Kidney (tissue), 22 donors: ENCODE measurements at places on chromosomes 12 and 14. TPM values are rescaled to one million over a fixed set of nuclear protein-coding genes. Genes with fewer than 3 reads are reported as not detected.

GRCh38 chr14:68000511-68000910, 180.9 kb downstream of the RAD51B start:
- no peak overlapping the region for H3K4me3 ChIP-seq
- H3K27me3 ChIP-seq, result no peaks in the 10 kb centered on the region
- H3K4me1 ChIP-seq, result peaks cover 7% of the 10 kb centered on the region
- DNase-seq, result no peak
- H3K27ac ChIP-seq, result no peak overlapping the region
- H3K36me3 ChIP-seq, result no peaks in the 10 kb centered on the region

DNA sequence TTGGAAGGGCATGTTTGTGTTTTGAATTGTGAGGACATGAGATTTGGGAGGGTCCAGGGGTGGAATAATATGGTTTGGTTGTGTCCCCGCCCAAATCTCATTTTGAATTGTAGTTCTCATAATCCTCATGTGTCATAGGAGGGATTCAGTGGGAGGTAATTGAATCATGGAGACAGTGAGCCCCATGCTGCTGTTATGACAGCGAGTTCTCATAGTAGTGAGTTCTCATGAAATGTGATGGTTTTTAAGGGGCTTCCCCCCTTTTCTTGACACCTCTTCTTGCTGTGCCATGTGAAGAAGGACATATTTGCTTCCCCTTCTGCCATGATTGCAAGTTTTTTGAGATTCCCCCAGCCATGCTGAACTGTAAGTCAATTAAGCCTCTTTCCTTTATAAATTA, 260.0 kb downstream of the DUSP6 start:
- no peak for DNase-seq
- H3K4me3 ChIP-seq, result no peak overlapping the region
- H3K4me1 ChIP-seq, result no peaks in the 10 kb centered on the region
- no peaks in the 10 kb centered on the region for H3K36me3 ChIP-seq
- no peak overlapping the region for H3K27ac ChIP-seq
- no peaks in the 10 kb centered on the region for H3K27me3 ChIP-seq

GRCh38 chr12:27781680-27782079, 1.6 kb upstream of the MANSC4 start:
- H3K4me3 ChIP-seq, result peak overlapping the region; percentile 71
- no peak for DNase-seq
- no peaks in the 10 kb centered on the region for H3K27me3 ChIP-seq

DNA sequence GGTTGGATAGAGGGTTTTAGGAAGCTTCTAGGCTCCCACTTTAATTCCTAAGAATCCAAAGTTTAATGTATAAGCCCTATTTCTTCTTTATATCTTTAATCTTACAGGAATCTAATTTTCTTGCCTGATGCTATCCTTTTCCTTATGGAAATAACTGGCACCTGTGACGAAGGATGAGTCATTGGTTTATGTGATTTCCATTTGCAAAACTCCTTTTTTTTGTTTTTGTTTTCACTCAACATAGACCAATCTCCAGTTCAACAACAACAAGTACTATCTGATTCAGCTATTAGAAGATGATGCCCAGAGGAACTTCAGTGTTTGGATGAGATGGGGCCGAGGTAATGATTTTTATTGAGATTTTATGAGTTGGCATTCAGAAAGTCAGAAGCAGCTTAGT, 6.8 kb downstream of the PARP2 start:
- DNase-seq, result no peak
- no peak overlapping the region for H3K4me3 ChIP-seq
- no peaks in the 10 kb centered on the region for H3K4me1 ChIP-seq
- no peak overlapping the region for H3K27ac ChIP-seq

DNA sequence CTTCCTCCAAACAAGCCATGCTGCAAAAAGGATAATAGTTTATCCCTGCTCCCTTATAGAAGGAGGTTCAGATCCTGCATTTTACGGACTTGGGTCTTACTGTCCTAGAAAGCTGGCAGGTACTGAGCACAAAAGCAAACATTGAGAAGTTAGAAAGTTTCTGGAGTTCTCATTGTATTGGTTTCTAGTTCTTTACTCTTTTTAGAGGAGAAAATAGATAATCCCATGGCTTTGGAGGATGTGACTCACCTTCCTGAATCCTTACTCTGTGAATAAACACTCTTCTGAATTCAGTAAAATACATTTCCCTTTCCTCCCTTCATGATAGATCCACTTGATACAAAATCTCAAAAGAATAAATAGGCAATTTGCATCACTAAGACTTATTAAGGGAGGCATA, 188.9 kb downstream of the NPAS3 start:
- no peaks in the 10 kb centered on the region for H3K4me1 ChIP-seq
- no peaks in the 10 kb centered on the region for H3K36me3 ChIP-seq
- H3K27me3 ChIP-seq, result no peaks in the 10 kb centered on the region
- H3K27ac ChIP-seq, result no peak overlapping the region
- H3K4me3 ChIP-seq, result no peak overlapping the region

The MUCL1 gene
- total RNA-seq, result not detected

DNA sequence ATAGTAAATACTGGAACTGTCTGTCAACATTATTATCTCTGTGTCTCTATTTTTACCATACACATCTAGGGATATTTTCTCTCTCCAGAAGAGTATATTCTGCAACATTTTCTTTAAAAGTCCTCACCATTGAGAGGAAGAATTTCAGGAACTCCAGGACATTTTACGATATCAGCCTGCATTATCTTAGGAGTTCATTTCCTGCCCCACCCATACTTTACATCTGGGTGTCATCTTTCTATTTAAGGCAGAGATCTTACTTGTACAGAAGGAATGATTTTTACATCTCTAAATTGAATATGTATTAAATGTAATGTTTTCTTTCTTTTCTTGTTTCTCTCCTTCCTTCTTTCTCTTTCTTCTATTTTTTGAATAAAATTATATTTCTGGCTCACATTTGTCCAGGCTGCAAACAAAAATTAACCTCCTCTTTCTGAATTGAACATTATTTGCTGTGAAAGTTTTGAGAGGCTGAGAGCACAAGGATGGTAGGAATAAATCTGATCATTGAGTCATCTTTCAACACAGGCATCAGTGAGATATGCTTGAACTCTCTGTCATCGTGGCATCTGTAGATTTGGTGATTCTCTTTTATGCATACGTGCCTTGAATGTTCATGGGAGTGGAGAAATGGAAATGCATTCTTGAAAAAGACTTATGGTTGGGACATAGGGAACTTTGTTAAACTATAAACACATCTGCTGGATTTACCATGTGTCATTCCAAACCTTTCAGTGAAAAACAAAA, 753.6 kb downstream of the SLC16A7 start:
- H3K36me3 ChIP-seq, result no peaks in the 10 kb centered on the region
- H3K4me1 ChIP-seq, result no peaks in the 10 kb centered on the region
- H3K4me3 ChIP-seq, result no peak overlapping the region

GRCh38 chr12:96383991-96384390, 16.2 kb downstream of the CDK17 start:
- no peaks in the 10 kb centered on the region for H3K4me1 ChIP-seq
- no peak overlapping the region for H3K27ac ChIP-seq
- H3K36me3 ChIP-seq, result no peaks in the 10 kb centered on the region
- no peaks in the 10 kb centered on the region for H3K27me3 ChIP-seq
- no peak overlapping the region for H3K4me3 ChIP-seq

The MRPL52 gene
- 74.3 TPM for total RNA-seq

- no peak overlapping the region for H3K4me3 ChIP-seq
- H3K36me3 ChIP-seq, result no peaks in the 10 kb centered on the region
- no peaks in the 10 kb centered on the region for H3K4me1 ChIP-seq
- no peak overlapping the region for H3K27ac ChIP-seq
These were observed 97.2 kb downstream of the PTPRR start for GRCh38 chr12:70823182-70823976.

DNA sequence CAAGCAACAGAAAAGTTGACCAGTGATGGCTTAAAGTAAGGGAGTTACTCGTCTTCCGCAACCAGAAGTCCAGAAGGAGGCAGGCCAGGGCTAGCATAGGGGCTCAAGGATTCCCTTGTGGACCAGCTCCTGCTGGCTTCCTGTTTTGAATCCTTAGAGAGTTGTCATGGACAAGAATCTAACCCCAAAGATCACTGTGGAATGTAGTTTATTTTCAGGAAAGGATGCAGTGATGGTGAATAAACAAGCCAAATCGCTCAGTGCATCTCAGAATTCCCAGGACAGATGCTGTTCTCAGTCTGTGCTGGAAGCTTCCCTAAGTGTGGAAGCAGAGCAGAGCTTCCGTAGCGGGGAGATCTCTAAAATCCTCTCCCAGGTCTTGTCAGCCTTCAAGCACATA, 311.3 kb downstream of the C12orf75 start:
- no peak overlapping the region for H3K4me3 ChIP-seq
- H3K27ac ChIP-seq, result no peak overlapping the region
- DNase-seq, result no peak
- no peaks in the 10 kb centered on the region for H3K27me3 ChIP-seq
- H3K4me1 ChIP-seq, result no peaks in the 10 kb centered on the region
- no peaks in the 10 kb centered on the region for H3K36me3 ChIP-seq

DNA sequence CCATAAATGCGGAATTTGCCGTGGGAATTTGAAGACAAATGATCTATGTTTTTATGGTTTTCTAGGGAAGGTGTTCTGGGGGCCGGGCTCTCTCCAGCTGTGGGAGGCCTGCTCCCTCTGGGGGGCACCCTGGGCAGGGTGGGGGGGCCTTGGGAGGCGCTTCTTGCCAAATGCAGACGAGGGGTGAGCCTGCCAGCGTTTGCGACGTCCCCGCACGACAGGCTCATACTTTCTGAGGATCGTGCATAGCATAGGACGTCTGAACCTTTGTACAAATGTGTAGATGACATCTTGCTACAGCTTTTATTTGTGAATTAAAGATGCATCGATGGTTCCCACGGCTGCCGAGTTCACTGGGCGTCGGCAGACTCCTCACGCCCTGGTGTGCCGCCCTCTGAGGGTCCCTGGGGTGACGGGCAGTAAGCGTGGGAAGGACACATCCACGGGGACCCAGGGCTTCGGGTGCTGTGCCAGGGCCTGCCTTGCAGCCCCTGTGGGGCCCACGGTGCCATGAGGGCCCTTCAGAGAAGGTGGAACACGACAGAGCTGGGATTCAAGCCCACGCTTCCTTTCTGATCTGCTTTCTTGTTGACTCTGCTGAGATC, 42.3 kb downstream of the KIF26A start:
- no peaks in the 10 kb centered on the region for H3K36me3 ChIP-seq
- no peaks in the 10 kb centered on the region for H3K4me1 ChIP-seq
- no peak overlapping the region for H3K4me3 ChIP-seq
- no peak overlapping the region for H3K27ac ChIP-seq
- DNase-seq, result no peak
